ENCODE measurements at places on chromosomes 13 and 19. TPM values are rescaled to one million over a fixed set of nuclear protein-coding genes. Genes with fewer than 3 reads are reported as not detected.

DNA sequence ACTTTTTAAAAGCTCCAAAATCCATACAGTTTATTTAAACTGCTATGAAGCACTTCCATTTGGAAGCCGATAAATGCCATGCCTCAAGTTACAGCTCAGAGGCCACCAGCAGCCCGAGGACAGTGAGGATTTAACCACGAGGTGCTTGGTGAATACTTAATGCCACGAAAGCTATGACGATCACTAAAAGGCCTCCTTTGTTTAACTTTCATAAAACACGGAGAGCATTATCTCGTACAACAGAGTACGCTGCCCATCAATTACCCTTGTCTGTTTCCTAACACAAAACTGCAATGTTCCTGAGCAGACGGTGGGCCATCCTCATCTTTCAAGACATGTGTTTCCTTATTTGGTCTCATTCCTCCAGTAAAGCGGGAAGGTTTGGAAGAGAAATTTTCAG, 58.4 kb downstream of the PEPD start:
- H3K27me3 ChIP-seq: no peaks in the 10 kb centered on the region
- H3K27ac ChIP-seq: no peak overlapping the region
- DNase-seq: no peak
- H3K36me3 ChIP-seq: peaks cover 3% of the 10 kb centered on the region
- H3K4me1 ChIP-seq: no peaks in the 10 kb centered on the region
- H3K4me3 ChIP-seq: no peak overlapping the region

DNA sequence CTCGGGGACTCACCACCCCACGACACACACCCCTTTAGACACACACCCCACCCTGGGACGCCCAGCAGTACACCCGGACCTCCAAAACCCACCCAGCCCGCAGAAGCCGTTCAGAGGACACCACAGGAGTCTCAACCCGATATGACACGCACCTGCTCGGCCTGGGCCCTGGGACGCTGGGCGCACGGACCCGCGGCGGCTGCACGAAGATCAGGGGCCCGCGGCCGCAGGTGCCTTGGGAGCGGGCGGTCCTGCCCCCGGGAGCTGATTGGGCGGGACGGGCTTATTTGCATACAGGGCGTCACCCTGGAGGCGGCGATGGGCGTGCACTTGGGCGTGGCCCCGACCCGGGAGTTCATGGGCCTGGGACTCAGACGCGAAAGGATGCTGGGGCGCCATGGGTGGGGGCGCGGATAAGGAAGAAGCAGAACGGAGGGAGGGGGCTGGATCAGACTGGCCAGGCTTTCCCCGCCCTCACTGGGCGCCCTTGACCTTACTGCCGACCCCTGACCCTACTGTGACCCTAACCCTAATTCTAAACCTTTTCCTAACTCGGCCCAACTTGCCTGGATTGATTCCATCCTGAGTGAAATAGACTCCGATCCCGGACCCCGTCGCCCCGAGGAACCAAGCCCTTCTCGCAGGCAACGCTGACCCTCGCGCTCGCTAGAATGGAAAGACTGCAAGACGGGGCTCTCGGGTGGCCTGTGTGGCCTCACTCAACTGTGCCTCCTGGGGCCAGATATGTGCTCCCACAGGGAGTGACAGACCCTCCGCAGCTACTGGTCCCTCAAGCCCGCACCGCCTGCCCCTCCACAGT, at the start of gene MEF2B:
Gene MEF2B, minus strand, starts transcription at position 211 of the 820 bp plus-strand sequence. CDS start 19,528 bp downstream, outside the sequence.
- H3K27me3 ChIP-seq: no peaks in the 10 kb centered on the region
- H3K4me1 ChIP-seq: no peaks in the 10 kb centered on the region
- no peaks in the 10 kb centered on the region for H3K36me3 ChIP-seq

- H3K4me1 ChIP-seq: peaks cover 54% of the 10 kb centered on the region
- no peak for DNase-seq
- H3K36me3 ChIP-seq: no peaks in the 10 kb centered on the region
- peak overlapping the region; percentile 82 for H3K27ac ChIP-seq
- H3K4me3 ChIP-seq: no peak overlapping the region
These were observed 4.5 kb downstream of the LDLR start for GRCh38 chr19:11093689-11094238.

GRCh38 chr13:51684076-51684475, 99.8 kb downstream of the WDFY2 start:
- no peaks in the 10 kb centered on the region for H3K4me1 ChIP-seq
- H3K4me3 ChIP-seq: no peak overlapping the region
- DNase-seq: no peak
- H3K27ac ChIP-seq: no peak overlapping the region
- no peaks in the 10 kb centered on the region for H3K27me3 ChIP-seq

GRCh38 chr19:11555246-11555645, 3.8 kb downstream of the ELOF1 start:
- no peak overlapping the region for H3K27ac ChIP-seq
- H3K4me1 ChIP-seq: peaks cover 10% of the 10 kb centered on the region
- no peak overlapping the region for H3K4me3 ChIP-seq
- DNase-seq: no peak
- H3K27me3 ChIP-seq: no peaks in the 10 kb centered on the region
- H3K36me3 ChIP-seq: no peaks in the 10 kb centered on the region

- H3K4me1 ChIP-seq: peaks cover 16% of the 10 kb centered on the region
- no peaks in the 10 kb centered on the region for H3K36me3 ChIP-seq
- H3K27me3 ChIP-seq: no peaks in the 10 kb centered on the region
- DNase-seq: no peak
These were observed 20.4 kb downstream of the MYCBP2 start for GRCh38 chr13:77306458-77306857.

DNA sequence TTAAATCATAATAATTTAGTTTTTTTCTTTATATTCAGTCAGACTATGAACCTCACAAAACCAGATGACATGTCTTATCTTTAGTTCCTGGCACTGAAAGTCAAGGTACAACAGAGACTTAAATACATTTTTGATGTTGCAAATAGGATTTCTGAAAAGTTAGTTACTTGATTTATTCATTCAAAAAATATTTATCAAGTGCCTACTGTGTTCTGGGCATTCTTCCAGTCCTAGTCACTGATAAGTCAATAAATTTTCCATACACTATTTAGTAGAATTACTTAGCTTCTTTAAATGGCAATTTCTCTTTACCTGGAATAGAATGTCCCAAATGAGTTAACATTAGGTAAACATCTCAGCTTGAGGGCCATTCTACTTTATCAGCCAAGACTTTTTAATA, 938.3 kb upstream of the PCDH9 start:
- H3K4me3 ChIP-seq: no peak overlapping the region
- H3K4me1 ChIP-seq: no peaks in the 10 kb centered on the region
- no peak for DNase-seq

The ZNF792 gene
- 2.7 TPM for total RNA-seq

The SLAIN1 gene
- 8.2 TPM for total RNA-seq

The PEX11G gene
- total RNA-seq: 3.2 TPM
